SJCRH30 (cell line): ENCODE measurements at places on chromosomes 12 and 14. TPM values are rescaled to one million over a fixed set of nuclear protein-coding genes. Genes with fewer than 3 reads are reported as not detected.

- no peak for DNase-seq
- H3K27ac ChIP-seq = no peak overlapping the region
These were observed 86.6 kb downstream of the BORCS5 start for GRCh38 chr12:12443431-12443878.

DNA sequence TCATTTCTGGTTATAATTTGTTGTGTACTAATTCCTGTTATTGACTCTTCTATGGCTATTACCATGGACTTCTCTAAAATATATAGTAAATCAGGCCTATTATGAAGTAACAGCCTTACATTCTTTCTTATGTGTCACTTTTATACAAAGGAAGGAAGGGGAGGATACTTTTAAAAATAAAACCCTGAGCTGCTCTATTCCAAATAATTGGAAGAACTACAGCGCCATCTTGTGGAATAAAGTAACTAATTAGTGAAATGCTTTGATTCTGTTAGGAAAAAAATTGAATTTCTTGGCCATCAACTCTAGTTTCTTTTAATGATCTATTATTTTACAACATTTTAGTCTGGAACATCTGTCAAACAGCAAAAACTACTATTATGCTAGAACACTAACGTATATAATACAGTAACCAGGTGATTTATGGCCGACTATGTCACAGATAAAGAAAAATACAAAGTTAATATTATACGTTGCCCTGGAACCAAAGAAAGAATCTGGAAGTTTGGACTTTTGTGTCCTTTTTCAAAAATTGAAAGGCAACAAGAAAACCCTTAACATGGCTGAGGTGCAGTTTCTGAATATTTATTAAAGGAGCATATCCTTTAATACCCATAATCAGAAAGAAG is 55.0 kb upstream of the NELL2 start:
- no peaks in the 10 kb centered on the region for H3K27me3 ChIP-seq
- H3K27ac ChIP-seq = no peak overlapping the region
- no peaks in the 10 kb centered on the region for H3K36me3 ChIP-seq
- H3K4me3 ChIP-seq = no peak overlapping the region

- H3K4me1 ChIP-seq = no peaks in the 10 kb centered on the region
- DNase-seq = no peak
- H3K27ac ChIP-seq = no peak overlapping the region
These were observed 84.0 kb downstream of the MSRB3 start for GRCh38 chr12:65362234-65363031.

GRCh38 chr12:6074979-6075585 is 49.4 kb downstream of the VWF start:
- DNase-seq = peak; percentile 66
- peaks cover 4% of the 10 kb centered on the region; the same call in 1 of the 2 replicates for H3K4me1 ChIP-seq
- no peak overlapping the region for H3K27ac ChIP-seq
- peak overlapping the region; percentile 32 for H3K4me3 ChIP-seq
- H3K36me3 ChIP-seq = no peaks in the 10 kb centered on the region

- H3K27ac ChIP-seq = no peak overlapping the region
- peaks cover 15% of the 10 kb centered on the region for H3K27me3 ChIP-seq
- no peak overlapping the region for H3K4me3 ChIP-seq
- H3K36me3 ChIP-seq = no peaks in the 10 kb centered on the region
- DNase-seq = no peak
These were observed 156.3 kb downstream of the RIMBP2 start for GRCh38 chr12:130559806-130560205.

DNA sequence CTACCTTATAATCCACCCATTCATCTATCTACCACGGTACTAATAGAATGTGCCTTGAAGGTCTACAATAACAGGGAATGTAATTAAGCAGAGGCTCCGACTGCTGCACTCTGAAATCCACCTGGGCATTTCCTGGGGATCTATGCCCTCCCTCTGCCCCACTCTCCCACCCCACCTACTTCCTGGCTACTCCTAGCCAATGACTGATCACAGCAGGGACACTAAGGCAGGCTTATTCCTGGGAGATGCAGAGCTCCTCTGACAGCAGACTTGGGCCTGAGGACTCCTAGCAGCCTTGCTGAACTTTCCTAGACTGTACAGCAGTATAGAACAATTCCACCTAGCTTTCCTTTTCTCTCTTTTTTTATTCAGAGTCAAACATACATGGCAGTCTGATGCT is 91.1 kb upstream of the DHRS4 start:
- no peak for DNase-seq
- H3K4me1 ChIP-seq = peaks cover 23% of the 10 kb centered on the region
- no peak overlapping the region for H3K27ac ChIP-seq
- no peak overlapping the region for H3K4me3 ChIP-seq
- H3K36me3 ChIP-seq = no peaks in the 10 kb centered on the region

- no peaks in the 10 kb centered on the region for H3K27me3 ChIP-seq
- DNase-seq = no peak
- H3K4me1 ChIP-seq = peaks cover 2% of the 10 kb centered on the region; the same call in 1 of the 2 replicates
- no peak overlapping the region for H3K27ac ChIP-seq
These were observed 173.2 kb upstream of the PWP1 start for GRCh38 chr12:107512391-107512790.

- peak overlapping the region; percentile 90 for H3K27ac ChIP-seq
- H3K4me3 ChIP-seq = peak overlapping the region; percentile 33
- DNase-seq = peak; percentile 97
- H3K36me3 ChIP-seq = no peaks in the 10 kb centered on the region
- H3K27me3 ChIP-seq = no peaks in the 10 kb centered on the region
- peaks cover 29% of the 10 kb centered on the region for H3K4me1 ChIP-seq
These were observed 117.6 kb downstream of the SCARB1 start for GRCh38 chr12:124745891-124746570.

DNA sequence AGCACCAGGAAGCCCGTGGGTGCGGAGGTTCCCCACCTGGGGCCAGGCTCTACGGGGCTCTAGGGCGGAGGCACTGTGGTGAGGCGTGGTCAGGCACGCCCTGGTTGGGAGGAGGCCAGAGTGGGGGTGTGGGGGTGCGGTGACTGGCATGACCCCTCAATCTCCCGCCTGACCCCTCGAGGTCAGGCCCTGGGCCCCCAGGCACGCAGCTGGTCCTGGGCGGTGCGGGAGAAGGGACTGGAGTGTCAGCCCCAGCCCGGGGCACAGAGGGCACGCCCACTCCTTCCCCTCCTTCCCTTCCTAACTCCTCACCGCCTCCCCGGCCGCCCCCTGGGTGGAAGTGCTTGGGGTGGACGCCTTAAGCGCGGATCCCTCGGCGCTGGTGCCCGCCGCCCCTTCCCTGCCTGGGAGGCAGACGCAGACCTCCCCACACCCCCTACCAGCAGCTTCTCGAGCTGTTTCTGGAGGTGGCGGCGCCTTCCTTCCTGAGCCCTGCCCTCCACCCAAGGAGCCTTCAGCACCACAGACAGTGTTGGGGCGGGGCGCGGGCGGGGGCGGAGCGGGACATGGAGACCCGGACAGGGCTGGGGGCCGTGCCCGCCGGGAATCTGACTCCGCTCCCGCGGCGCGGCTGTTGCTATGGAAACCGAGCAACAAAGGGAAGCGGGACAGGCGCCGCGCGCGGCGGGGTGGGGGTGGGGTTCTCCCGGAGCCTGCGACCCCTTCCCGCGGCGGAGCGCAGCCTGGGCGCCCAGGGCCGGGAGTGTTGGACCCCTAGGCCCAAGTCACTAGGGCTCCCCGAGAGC is 741 bp upstream of the CRIP2 start:
- no peaks in the 10 kb centered on the region for H3K27me3 ChIP-seq
- DNase-seq = peak; percentile 97
- H3K27ac ChIP-seq = peak overlapping the region; percentile 28; the same call in 1 of the 2 replicates
- no peaks in the 10 kb centered on the region; the same call in 1 of the 2 replicates for H3K36me3 ChIP-seq
- peaks cover 17% of the 10 kb centered on the region; the same call in 1 of the 2 replicates for H3K4me1 ChIP-seq

GRCh38 chr14:72776701-72777261 is 117.1 kb downstream of the DPF3 start:
- no peaks in the 10 kb centered on the region for H3K4me1 ChIP-seq
- no peak overlapping the region for H3K27ac ChIP-seq
- DNase-seq = no peak

- H3K36me3 ChIP-seq = no peaks in the 10 kb centered on the region
- H3K4me1 ChIP-seq = no peaks in the 10 kb centered on the region
- no peaks in the 10 kb centered on the region for H3K27me3 ChIP-seq
- DNase-seq = no peak
- no peak overlapping the region for H3K4me3 ChIP-seq
- no peak overlapping the region for H3K27ac ChIP-seq
These were observed 272.4 kb downstream of the ALX1 start for GRCh38 chr12:85552461-85552860.

- H3K4me3 ChIP-seq = no peak overlapping the region
- no peak for DNase-seq
- H3K27me3 ChIP-seq = no peaks in the 10 kb centered on the region
- H3K27ac ChIP-seq = no peak overlapping the region
These were observed 24.6 kb downstream of the GCN1 start for GRCh38 chr12:120169946-120170345.

DNA sequence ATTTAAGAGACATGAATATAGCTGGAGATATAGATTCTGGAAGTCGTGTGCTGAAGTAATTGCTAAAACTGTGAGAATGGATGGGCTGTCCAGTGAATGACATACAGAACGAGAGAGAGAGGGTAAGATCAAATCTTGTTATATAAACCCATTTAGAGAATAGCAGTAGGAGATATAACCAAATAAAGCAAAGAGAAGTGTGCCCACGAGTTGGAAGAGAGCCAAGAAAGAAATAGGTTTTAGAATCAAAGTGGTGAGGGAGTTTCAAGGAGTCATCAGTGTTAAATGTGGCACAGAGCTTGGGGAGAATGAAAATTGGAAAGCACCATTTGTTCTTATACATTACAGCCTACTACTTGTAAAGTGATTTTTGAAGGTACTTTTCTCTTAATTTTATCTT is 19.2 kb downstream of the TOGARAM1 start:
- DNase-seq = no peak
- H3K4me3 ChIP-seq = no peak overlapping the region
- no peak overlapping the region for H3K27ac ChIP-seq
- no peaks in the 10 kb centered on the region for H3K27me3 ChIP-seq
- no peaks in the 10 kb centered on the region for H3K4me1 ChIP-seq

- peak; percentile 18 for DNase-seq
- H3K27me3 ChIP-seq = no peaks in the 10 kb centered on the region
- peaks cover 15% of the 10 kb centered on the region for H3K4me1 ChIP-seq
- no peak overlapping the region for H3K27ac ChIP-seq
- no peak overlapping the region for H3K4me3 ChIP-seq
These were observed 287.7 kb downstream of the BMP4 start for GRCh38 chr14:53668897-53669296.

GRCh38 chr14:103328941-103329340 is 5.1 kb upstream of the EIF5 start:
- H3K27me3 ChIP-seq = 0 out of 2 replicates have a peak, but pooled peaks cover 3% of the 10 kb centered on the region
- no peak for DNase-seq
- no peaks in the 10 kb centered on the region for H3K36me3 ChIP-seq
- no peak overlapping the region for H3K27ac ChIP-seq
- H3K4me3 ChIP-seq = no peak overlapping the region

DNA sequence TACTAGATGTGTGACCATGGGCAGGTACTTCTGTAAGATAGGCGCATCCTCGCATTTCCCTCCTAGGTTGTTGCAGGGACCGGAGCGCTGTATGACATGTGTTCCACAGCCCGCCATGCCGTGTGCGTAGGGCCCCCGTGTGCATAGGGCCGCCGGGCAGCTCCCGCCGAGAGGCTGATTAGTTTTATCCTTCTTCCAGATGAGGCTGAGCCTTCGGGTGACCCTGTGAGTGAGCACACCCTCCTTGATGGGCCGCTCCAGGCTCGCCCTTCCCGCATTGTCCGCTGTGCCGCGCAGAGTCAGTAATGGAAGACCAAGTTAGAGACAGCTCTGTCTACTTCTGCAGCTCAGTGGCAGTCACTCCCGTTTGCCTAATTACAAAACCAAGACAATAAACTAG is 72.9 kb upstream of the DYNC1H1 start:
- no peak overlapping the region for H3K27ac ChIP-seq
- DNase-seq = no peak
- no peaks in the 10 kb centered on the region for H3K4me1 ChIP-seq

GRCh38 chr12:52183544-52183910 is 8.3 kb downstream of the KRT80 start:
- peak overlapping the region; percentile 91; the same call in 1 of the 2 replicates for H3K27ac ChIP-seq
- no peaks in the 10 kb centered on the region for H3K27me3 ChIP-seq
- peaks cover 82% of the 10 kb centered on the region for H3K4me1 ChIP-seq
- no peak overlapping the region for H3K4me3 ChIP-seq
- peaks cover 52% of the 10 kb centered on the region for H3K36me3 ChIP-seq
- DNase-seq = no peak

- H3K4me1 ChIP-seq = peaks cover 7% of the 10 kb centered on the region; the same call in 1 of the 2 replicates
- H3K27me3 ChIP-seq = no peaks in the 10 kb centered on the region
- H3K27ac ChIP-seq = no peak overlapping the region
- DNase-seq = no peak
These were observed 106.0 kb upstream of the FAR2 start for GRCh38 chr12:29043069-29043468.

GRCh38 chr14:89445273-89445973 is 28.4 kb upstream of the FOXN3 start:
- H3K27ac ChIP-seq = no peak overlapping the region
- no peak overlapping the region for H3K4me3 ChIP-seq
- no peaks in the 10 kb centered on the region for H3K36me3 ChIP-seq
- no peaks in the 10 kb centered on the region for H3K4me1 ChIP-seq

DNA sequence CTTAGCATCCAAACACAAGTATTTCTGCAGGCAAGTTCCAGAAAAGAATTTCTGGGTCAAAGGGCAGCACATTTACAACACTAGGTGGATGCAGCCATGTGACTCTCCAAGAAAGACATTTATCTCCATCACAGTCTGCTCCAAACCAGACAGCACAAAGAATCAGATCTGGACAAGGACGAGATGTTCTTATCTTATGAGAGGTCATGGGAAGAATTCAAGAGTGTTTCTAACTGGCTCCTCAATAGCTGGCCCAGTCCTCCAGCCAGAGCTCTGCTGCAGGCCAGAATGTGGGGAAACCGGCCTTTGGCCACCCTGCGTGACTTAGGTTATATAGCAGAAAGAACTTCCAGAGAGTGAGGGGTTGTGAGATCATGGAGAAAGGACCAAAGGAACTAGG is 17.4 kb downstream of the TMEM119 start:
- H3K36me3 ChIP-seq = no peaks in the 10 kb centered on the region
- no peaks in the 10 kb centered on the region for H3K27me3 ChIP-seq
- no peak for DNase-seq
- no peak overlapping the region for H3K4me3 ChIP-seq

GRCh38 chr12:110739488-110739887 is 3.2 kb downstream of the PPP1CC start:
- no peak overlapping the region for H3K27ac ChIP-seq
- H3K36me3 ChIP-seq = peaks cover 38% of the 10 kb centered on the region
- H3K27me3 ChIP-seq = no peaks in the 10 kb centered on the region
- DNase-seq = no peak
- peaks cover 6% of the 10 kb centered on the region; the same call in 1 of the 2 replicates for H3K4me1 ChIP-seq

LBHD2 gene
- not detected in 2 replicates for total RNA-seq

GNPNAT1 gene
- total RNA-seq = 16.6 and 17.9 TPM in 2 replicates

COA8 gene
- total RNA-seq = 43.0 and 47.2 TPM in 2 replicates

AQP6 gene
- total RNA-seq = not detected in 2 replicates

PEBP1 gene
- 172 and 184 TPM in 2 replicates for total RNA-seq

FBLN5 gene
- 27.8 and 29.6 TPM in 2 replicates for total RNA-seq

GUCY2C gene
- total RNA-seq = not detected in 2 replicates

ANO4 gene
- 0.16 and 0.18 TPM in 2 replicates for total RNA-seq

CEP290 gene
- 12.4 and 17.5 TPM in 2 replicates for total RNA-seq

ITGA7 gene
- 21.8 and 27.1 TPM in 2 replicates for total RNA-seq
